ENCODE measurements at places on chromosomes 7 and 10. TPM values are rescaled to one million over a fixed set of nuclear protein-coding genes. Genes with fewer than 3 reads are reported as not detected.

The ZNF488 gene
- 0.59 TPM for total RNA-seq

The MYL10 gene
- not detected for total RNA-seq

The ZNF727 gene
- 4.9 TPM for total RNA-seq

The SMARCD3 gene
- total RNA-seq: 63.3 TPM
